Activated T-helper 1 cell treated with anti-CD3 and anti-CD28 coated beads, Interleukin-12 subunit alpha, Interleukin-12 subunit beta, Interleukin-2, Interleukin-4 antibody, amounts not matched to agents 30 ng/mL and 10 ng/mL and 1 ng/mL, durations not matched to agents 14 hours and 24 hours and 36 hours (primary cell): ENCODE measurements at places on chromosomes 7 and 10. TPM values are rescaled to one million over a fixed set of nuclear protein-coding genes. Genes with fewer than 3 reads are reported as not detected.

DNA sequence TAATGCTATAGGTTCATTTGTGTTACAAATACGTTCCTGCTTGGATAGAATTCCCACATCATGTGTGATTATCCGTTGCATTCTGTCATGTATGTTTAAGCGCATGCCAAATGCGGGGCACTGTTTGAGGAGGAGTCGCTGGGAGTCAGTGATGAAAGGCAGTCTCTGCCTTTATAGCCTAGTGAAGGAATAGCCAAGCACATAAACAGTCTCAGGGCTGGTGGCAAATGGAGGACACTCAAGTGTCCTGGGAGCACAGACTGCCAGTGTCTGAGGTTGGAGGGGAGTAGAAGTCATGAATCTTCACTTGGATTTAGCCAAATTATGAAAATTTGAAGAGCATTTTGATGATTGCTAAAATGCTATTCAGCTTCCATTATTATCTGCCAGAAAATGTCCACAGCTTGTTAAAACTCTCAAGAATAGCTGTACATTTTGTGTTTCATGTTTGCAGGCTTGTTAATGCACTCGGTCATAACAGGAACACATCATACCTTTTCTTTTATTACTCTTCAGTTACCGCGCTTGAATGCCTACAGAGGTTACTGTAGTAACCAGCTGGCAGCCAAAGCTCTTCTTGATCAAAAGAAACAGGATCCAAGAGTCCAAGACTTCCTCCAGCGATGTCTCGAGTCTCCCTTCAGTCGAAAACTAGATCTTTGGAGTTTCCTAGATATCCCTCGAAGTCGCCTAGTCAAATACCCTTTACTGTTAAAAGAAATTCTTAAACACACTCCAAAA is 41.6 kb downstream of the NET1 start:
- H3K4me3 ChIP-seq, result no peak overlapping the region
- H3K27ac ChIP-seq, result no peak overlapping the region
- H3K36me3 ChIP-seq, result peaks cover 43% of the 10 kb centered on the region
- H3K27me3 ChIP-seq, result no peaks in the 10 kb centered on the region

DNA sequence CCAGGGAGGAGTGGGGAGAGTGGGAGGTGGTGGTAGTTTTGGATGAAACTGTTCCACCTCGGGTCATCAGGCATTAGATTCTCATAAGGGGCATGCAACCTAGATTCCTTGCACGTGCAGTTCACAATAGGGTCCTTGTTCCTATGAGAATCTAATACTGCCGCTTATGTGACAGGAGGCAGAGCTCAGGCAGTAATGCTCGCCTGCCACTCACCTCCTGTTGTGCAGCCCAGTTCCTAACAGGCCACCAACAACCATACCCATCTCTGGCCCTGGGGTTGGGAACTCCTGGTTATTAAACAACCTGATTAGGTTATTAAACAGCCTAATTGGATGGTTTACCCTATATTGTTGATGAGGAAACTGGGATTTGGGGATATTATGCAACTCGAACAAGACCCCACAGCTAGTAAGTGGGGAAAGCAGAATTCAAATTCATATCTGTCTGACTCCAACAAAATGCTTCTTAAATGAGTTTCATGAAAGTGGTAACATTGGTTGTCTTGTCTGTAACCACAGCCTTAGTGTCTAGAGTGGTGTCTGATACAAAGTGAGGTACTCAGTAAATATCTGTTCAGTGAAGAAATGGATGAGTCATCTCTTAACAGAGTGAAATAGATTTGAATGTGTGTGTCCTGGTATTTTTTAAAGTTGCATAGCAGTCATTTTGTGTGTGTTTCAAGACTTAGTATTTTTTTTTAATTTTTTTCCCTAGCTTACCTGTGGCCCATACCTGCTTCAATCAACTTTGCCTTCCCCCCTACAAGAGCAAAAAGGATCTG is 101.6 kb downstream of the HECTD2 start:
- no peaks in the 10 kb centered on the region for H3K27me3 ChIP-seq
- H3K4me3 ChIP-seq, result no peak overlapping the region
- H3K4me1 ChIP-seq, result no peaks in the 10 kb centered on the region
- DNase-seq, result no peak

DNA sequence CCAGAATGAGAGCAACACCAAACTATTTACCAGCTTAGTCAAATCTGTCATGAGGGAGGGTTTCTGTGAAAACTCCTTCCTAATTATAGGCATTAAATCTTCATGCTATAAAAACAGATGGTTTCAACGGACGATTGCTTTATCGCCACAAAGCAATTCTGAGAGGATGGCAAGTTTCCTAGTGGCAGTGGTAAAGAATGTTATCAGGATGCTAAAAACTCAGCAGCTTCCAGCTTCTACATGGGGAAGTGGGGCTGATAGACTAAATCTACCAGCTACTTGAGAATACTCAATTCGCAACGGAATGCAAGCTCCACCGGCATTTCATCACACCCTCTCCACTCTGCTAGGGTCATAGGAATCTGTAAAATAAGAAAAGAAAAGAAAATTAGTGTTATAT is 41.8 kb downstream of the JCAD start:
- peaks cover 16% of the 10 kb centered on the region for H3K4me1 ChIP-seq
- H3K27me3 ChIP-seq, result peaks cover 48% of the 10 kb centered on the region
- H3K4me3 ChIP-seq, result no peak overlapping the region
- H3K27ac ChIP-seq, result no peak overlapping the region
- no peak for DNase-seq

- peaks cover 2% of the 10 kb centered on the region for H3K27me3 ChIP-seq
- peaks cover 5% of the 10 kb centered on the region for H3K4me1 ChIP-seq
- no peak overlapping the region for H3K4me3 ChIP-seq
- no peak for DNase-seq
Observed at GRCh38 chr7:148303295-148304082, 287.1 kb upstream of the C7orf33 start.

DNA sequence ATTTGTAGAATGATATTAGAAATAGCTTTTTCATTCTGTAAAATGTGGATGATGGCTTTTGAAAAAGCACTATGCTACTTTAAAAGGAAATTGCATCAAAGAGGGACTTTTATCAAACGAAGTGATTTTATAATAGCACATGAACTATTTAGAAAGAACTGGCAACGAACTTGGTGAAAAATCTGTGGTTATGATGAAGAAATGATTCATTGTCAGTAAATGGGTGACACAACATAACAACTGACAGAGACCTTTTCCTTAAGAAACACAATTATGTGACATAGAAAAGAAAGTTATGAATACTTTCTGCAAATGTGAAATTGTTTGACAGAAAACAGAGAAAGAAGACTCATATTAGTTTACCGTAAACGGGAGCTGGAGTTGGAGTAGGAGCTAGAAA is 60.7 kb upstream of the LAMB4 start:
- H3K27me3 ChIP-seq, result no peaks in the 10 kb centered on the region
- no peak for DNase-seq
- H3K27ac ChIP-seq, result no peak overlapping the region
- H3K4me3 ChIP-seq, result no peak overlapping the region
- H3K4me1 ChIP-seq, result no peaks in the 10 kb centered on the region

GRCh38 chr10:99534939-99535763 is 2.4 kb downstream of the NKX2-3 start:
- H3K27me3 ChIP-seq, result peaks cover 88% of the 10 kb centered on the region
- H3K27ac ChIP-seq, result peak overlapping the region; percentile 74
- H3K4me3 ChIP-seq, result peak overlapping the region; percentile 26
- peak; percentile 6 for DNase-seq

DNA sequence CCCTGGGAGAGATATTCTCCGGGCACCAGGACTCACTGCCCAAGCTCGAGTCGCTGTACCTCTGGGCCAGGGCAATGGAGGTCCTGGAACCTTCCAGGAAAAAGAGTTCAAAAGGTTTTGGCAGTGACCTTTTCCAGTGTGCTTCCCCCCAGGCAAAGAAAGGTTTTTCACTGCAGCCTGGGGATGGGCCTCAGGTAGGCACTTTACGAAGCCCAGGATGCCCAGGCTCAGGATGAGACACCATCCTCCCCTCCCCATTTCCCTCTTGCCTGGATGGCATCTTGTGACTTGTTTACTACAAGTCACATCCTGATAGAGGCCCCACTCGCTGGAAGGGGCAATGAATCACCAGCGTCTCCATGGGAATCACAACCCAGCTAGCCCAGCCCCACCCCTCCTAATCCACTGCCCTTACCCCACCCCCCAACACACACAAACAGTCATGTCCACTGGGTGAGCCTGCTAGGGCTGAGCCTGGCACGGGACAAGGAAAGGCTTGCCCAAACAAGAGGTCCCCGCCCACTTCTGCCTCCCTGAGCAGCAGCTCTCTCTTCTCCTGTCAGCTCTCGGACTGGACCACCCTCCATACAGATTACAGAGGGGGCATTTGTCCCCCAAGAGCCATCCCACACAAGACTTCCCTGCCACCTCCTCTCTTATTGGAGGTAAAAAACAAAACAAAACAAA is 93.8 kb upstream of the SMNDC1 start:
- peaks cover 4% of the 10 kb centered on the region for H3K36me3 ChIP-seq
- no peak overlapping the region for H3K4me3 ChIP-seq
- peak overlapping the region; percentile 59 for H3K27ac ChIP-seq
- peaks cover 68% of the 10 kb centered on the region for H3K4me1 ChIP-seq

TUBB8 gene
- not detected in 2 replicates for total RNA-seq
